ENCODE measurements at places on chromosomes 5 and 9.

GRCh38 chr5:170628691-170629565, 125.1 kb downstream of the KCNIP1 start:
- no peak overlapping the region for H3K27ac ChIP-seq
- no peaks in the 10 kb centered on the region for H3K27me3 ChIP-seq
- H3K4me1 ChIP-seq: peaks cover 2% of the 10 kb centered on the region

DNA sequence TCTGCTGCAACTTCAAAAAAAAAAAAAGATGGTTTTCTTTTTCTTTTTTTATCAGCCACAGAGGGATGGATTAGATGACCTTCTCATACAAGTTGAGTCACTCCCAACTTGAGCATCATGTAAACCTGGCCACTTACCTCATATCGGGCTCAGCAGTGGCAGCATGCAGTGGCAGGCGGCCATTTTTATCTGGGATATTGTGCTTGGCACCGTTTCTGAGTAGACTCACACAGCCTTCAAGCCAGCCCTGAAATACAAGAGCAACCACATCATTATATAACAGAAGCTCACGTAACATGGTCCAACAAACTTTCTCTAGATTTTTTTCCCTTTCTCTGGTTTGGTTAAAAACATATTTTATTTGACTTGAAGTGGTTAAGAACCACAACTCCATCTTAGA, 62.6 kb downstream of the ANKRD55 start:
- H3K4me3 ChIP-seq: no peak overlapping the region
- peaks cover 6% of the 10 kb centered on the region for H3K4me1 ChIP-seq
- no peak for DNase-seq

- no peak for DNase-seq
- H3K4me3 ChIP-seq: no peak overlapping the region
- H3K4me1 ChIP-seq: no peaks in the 10 kb centered on the region
Measured at GRCh38 chr5:157283434-157283833, 17.5 kb downstream of the CYFIP2 start.

DNA sequence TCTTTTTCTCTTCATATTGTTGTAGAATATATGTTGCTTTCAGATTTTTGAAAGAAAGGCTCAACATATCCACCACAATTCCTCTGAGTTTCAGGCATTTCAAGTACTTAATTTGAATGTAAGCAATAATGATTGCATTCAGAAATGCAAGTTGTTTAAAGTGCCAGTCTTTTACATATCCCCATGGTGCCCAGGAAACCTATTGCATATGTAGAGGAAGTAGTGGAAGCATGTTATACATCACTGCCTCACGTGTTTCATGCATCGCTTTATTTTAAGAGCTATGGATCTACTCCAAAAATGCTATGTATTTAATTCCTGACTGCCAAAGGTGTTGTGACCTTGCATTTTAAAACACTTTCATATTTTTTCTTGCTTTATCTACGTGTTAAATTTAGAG, 28.1 kb downstream of the CPEB4 start:
- no peak overlapping the region for H3K4me3 ChIP-seq
- H3K27me3 ChIP-seq: no peaks in the 10 kb centered on the region
- no peaks in the 10 kb centered on the region for H3K36me3 ChIP-seq
- H3K4me1 ChIP-seq: peaks cover 2% of the 10 kb centered on the region

DNA sequence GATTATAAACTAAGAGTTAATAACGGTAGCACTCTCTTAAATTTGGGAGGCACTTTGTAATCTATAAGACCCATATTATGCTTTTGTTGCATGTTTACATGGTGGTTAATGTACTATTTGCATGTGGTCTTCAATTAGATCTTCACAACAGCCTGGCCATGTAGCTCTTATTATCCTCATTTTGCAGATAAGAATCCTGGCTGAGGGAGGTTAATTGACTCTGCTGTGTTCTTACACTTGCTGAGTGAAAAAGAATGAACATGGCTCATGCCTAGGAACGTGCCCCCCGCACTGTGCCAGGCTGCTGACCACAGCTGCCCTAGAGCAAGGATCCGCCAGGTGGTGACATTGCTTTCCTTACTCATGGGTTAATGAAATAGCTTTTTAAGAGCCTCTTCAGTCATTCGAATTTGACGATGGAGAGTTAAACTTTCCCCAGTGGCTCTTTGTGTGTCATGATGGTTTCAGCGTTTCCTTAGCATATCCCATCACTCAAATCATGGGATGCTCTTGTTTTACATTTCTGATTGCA, 97.9 kb downstream of the CDH6 start:
- peak; percentile 21 for DNase-seq
- no peaks in the 10 kb centered on the region for H3K36me3 ChIP-seq
- H3K4me3 ChIP-seq: no peak overlapping the region
- no peaks in the 10 kb centered on the region for H3K27me3 ChIP-seq
- H3K4me1 ChIP-seq: no peaks in the 10 kb centered on the region

GRCh38 chr5:168152660-168153059, 138.8 kb upstream of the WWC1 start:
- H3K27me3 ChIP-seq: no peaks in the 10 kb centered on the region
- H3K4me3 ChIP-seq: no peak overlapping the region
- H3K4me1 ChIP-seq: no peaks in the 10 kb centered on the region
- no peak for DNase-seq
- H3K27ac ChIP-seq: no peak overlapping the region

DNA sequence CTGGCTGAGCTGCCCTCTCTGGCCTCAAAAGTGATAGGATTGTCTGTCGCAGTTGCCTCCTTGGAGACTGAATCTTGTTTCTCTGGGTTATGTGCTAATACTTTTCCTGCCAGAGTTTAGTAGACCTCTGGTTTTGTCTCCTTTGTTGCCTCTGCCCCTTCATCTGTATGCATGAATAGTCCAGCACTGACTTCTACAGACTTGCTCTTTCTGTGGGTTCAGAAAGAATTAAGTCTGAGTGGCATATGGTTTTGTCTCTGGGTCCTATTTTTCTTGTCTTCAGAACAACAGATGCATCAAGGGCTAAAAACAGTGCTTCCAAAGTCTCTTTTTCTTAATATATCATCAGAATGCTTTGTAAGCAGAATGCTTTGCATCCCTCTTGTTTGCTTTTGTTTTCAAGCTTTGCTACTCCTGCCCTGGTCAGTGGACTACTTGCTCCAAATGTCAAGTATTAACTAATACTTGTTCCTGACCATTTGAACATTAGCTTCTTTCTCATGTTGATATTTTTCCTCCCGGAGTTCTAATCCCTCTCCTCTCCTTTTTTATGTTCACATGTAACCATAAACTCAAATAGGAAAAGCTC, 131.7 kb downstream of the UNC13B start:
- H3K4me1 ChIP-seq: no peaks in the 10 kb centered on the region
- H3K36me3 ChIP-seq: no peaks in the 10 kb centered on the region
- no peak overlapping the region for H3K4me3 ChIP-seq
- H3K27me3 ChIP-seq: no peaks in the 10 kb centered on the region
- DNase-seq: peak; percentile 6

DNA sequence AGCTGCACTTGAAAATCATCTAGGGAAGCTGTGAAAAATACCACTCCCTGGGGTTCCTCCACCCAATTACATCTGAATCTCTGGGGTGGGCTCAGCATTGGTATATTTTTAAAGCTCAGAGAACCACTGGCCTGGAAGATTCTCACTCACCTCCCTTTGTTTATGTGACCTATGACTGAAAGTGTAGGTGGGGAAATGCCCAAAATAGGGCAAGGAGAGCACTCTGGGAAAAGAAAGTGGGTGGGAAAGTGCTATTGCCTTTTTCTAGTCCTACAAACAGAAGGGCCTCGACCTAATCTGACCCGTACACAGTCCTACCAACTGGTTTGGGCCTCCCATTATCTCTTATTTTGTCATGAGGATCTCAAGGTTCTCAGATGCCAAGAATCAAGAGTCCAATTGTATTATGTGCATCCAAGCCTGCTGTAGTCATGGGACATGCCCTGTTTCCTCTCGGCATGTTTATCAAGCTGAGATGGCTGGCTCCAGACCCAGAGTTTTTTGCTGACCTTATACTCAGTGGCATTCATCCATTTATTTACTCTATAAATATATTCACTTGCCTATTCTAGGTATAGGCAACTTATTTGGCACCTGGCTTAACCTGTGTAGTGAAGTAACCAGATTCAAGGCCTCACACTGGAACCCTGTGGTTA, 483.7 kb downstream of the ENC1 start:
- no peak for DNase-seq
- H3K27ac ChIP-seq: no peak overlapping the region
- H3K4me1 ChIP-seq: no peaks in the 10 kb centered on the region
- no peaks in the 10 kb centered on the region for H3K36me3 ChIP-seq
- H3K27me3 ChIP-seq: no peaks in the 10 kb centered on the region

DNA sequence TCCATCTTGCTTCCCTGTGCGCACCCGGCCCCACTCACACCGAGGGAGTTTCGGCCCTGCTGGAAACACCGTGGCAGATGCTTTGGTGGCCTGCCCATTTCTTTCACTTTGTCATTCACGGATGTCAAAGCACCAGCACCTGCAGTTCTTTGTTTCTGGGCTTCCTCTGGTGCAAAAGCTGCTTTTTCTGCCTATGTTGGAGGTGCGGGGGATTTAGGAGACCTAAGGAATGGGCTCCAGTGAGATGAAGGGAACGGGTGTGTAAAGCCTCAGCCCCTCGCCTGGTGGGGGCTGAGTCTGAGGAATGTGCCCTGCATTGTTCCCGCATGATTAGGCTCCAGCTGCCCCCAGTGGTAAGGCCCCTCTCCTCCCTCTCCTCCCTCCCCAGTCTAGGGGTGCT, 62.3 kb downstream of the THBS4 start:
- peak overlapping the region; percentile 6 for H3K27ac ChIP-seq
- H3K4me3 ChIP-seq: no peak overlapping the region
- peaks cover 4% of the 10 kb centered on the region for H3K4me1 ChIP-seq
- peak; percentile 62 for DNase-seq

- H3K4me3 ChIP-seq: no peak overlapping the region
- H3K36me3 ChIP-seq: no peaks in the 10 kb centered on the region
- H3K4me1 ChIP-seq: no peaks in the 10 kb centered on the region
- DNase-seq: no peak
Measured at GRCh38 chr5:137888466-137888862, 793 bp upstream of the PKD2L2 start.

DNA sequence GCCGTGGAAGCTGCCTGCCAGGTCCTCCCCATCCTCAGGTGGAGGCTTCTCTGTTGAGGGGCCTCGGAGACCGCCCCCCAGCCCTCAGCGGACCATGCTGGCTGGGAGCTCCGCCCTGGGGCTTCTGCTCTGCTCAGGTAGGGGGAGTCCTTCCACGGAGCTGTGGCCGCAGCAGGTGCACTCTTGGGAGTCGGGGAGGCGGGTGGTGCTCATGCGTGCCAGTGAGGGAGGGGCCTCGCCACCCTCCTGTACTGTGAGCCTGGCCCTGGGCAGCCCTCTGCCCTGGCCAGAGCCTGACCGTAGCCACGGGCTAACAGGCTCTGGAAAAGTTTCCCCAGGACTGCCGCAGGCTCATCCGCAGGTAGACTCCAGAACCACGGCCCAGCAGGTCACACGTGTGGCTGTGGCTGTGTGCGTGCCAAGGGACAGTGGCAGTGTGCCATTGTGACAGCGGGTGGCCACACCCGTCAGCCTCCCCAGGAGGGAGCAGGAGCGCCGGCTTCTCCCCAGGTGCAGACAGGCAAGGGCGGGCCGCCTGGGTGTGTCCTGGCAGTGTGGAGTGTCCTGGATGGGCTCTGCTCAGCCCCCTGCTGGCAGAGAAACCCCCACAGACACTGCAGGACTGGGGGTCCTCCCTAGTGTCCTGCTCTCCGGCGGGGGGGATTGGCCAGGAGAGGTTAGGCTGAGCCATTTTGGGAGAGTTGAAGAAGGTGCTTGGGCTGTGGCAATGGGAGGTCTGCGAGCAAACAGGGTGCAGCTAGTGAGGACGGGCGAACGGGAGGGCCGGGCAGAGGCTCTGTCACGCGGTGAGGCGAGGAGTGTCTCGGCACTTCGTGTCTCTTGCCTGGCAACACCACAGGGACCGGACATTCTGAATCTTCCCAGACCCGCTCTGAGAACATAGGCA, 29.5 kb downstream of the TPPP start:
- peaks cover 4% of the 10 kb centered on the region for H3K36me3 ChIP-seq
- no peaks in the 10 kb centered on the region for H3K4me1 ChIP-seq
- H3K4me3 ChIP-seq: no peak overlapping the region
- no peaks in the 10 kb centered on the region for H3K27me3 ChIP-seq
- no peak overlapping the region for H3K27ac ChIP-seq

- no peak for DNase-seq
- no peak overlapping the region for H3K4me3 ChIP-seq
- H3K36me3 ChIP-seq: no peaks in the 10 kb centered on the region
- no peaks in the 10 kb centered on the region for H3K27me3 ChIP-seq
- H3K27ac ChIP-seq: no peak overlapping the region
Measured at GRCh38 chr5:80576383-80576782, 6.3 kb upstream of the ANKRD34B start.

- H3K36me3 ChIP-seq: no peaks in the 10 kb centered on the region
- no peaks in the 10 kb centered on the region for H3K27me3 ChIP-seq
- no peak overlapping the region for H3K4me3 ChIP-seq
- peak; percentile 94 for DNase-seq
- H3K27ac ChIP-seq: no peak overlapping the region
- peaks cover 2% of the 10 kb centered on the region for H3K4me1 ChIP-seq
Measured at GRCh38 chr9:129584136-129584535, 36.8 kb downstream of the C9orf50 start.

DNA sequence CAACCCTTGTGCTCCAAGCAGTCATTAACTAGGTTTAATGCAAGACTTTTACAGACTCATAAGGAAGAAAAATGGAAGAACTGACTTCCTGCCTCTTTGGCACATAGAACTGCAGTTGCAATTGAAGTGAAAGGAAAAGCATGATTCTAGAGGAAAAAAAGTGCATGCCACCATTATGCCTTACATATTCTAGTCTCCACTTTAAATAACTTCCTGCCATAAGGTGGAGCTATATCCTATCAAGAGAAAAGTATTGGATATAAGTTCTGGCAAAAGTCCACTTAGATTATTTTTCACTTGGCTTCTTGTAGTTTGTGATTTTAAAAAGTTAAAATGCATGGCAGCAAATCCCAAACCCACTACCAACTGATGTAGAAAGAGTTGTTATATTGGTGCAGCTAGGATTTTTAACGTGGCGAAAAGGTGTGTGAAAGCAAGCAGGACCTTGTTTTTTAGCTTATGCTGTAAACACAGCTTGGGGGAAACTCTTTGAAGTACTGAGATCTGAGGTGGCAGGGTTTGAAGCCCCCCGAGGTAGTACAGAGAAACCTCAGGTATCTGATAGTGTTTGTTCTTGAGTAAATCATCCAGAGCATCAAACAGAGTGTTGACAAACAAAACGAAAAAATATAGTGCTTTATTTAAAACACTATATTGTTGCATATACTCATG, 117.9 kb downstream of the ANXA1 start:
- no peaks in the 10 kb centered on the region for H3K27me3 ChIP-seq
- H3K4me1 ChIP-seq: no peaks in the 10 kb centered on the region
- H3K27ac ChIP-seq: no peak overlapping the region
- DNase-seq: peak; percentile 79
- H3K36me3 ChIP-seq: no peaks in the 10 kb centered on the region

DNA sequence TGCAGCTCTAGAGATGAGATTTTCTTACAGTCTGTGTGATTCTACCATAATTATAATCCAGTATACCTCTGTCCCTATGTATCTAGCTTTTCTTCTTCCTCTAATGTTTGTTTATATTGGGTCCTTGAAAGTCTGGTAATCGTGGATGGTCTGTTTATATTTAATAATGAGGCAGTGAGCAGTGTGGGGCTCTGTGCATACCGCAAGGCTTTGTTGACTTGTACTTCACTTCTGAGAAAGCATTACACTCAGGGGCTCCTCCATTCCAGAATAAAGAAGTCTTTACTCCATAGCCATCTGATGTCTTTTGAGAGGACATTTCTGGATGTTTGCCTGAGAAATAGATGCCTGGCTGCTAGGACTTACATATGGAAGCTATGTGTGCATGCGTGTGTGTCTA, 4.5 kb upstream of the MPDZ start:
- H3K27ac ChIP-seq: no peak overlapping the region
- H3K36me3 ChIP-seq: no peaks in the 10 kb centered on the region
- no peak for DNase-seq
- no peaks in the 10 kb centered on the region for H3K4me1 ChIP-seq
